ENCODE measurements at places on chromosomes 7 and 10.
A peak's percentile ranks its signal among the peaks of the same experiment; 100 is the strongest.

DNA sequence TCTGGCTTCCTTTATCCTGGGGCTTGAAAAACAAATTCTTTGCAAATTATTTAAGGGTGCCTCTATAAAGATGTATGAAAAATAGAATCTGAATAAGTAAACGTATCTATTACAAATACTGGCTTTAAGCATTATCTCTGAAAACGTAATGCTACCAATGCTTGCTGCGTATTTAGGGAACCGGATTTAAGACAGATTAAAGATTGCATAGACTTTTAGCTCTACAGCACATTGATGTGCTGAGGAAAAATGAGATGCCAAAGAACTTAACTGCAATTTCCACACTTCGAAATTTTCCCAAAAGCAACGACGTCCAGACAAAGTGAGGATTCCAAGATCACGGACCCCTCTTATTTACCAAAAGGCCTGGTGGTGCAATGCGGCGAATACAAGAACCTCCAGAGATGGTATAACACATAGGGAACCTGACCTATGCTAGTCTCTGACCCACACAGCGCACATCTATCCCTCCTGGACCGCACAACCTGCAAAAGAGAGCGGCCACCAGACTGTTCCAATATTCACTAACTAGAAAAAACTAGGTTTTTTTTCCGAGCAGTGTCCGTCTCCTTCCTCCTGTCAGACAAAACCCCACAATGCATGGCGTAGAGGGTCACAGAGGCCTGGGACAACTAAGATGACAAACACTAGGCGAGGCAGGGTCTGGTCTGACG lies 34.3 kb upstream of the PHF14 start:
- peak; percentile 8 for DNase-seq

GRCh38 chr10:78634835-78635234 lies 433.9 kb upstream of the ZMIZ1 start:
- no peak for DNase-seq

GRCh38 chr7:491958-492713 lies 27.5 kb downstream of the PDGFA start:
- DNase-seq: no peak

DNA sequence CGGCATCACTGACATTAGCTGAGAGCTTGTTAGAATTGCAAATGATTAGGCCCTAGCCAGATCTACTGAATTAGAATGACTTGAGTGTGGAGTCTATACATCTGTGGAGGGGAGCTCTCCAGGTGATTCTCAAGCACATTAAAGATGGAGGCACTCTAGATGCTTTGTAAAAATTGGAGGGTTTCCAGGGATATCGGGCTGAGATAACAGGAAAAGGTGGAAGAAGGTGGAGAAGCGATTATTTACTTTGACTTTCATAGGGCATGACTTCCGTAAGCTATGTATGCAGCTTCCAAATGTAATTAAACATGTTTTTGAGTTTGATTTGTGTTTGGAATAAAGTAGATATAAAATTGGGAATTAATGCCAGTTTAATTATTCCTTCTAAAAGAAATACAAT lies 235.0 kb upstream of the PTN start:
- DNase-seq: no peak

GRCh38 chr10:116771101-116771958 lies 29.0 kb upstream of the HSPA12A start:
- no peak for DNase-seq

DNA sequence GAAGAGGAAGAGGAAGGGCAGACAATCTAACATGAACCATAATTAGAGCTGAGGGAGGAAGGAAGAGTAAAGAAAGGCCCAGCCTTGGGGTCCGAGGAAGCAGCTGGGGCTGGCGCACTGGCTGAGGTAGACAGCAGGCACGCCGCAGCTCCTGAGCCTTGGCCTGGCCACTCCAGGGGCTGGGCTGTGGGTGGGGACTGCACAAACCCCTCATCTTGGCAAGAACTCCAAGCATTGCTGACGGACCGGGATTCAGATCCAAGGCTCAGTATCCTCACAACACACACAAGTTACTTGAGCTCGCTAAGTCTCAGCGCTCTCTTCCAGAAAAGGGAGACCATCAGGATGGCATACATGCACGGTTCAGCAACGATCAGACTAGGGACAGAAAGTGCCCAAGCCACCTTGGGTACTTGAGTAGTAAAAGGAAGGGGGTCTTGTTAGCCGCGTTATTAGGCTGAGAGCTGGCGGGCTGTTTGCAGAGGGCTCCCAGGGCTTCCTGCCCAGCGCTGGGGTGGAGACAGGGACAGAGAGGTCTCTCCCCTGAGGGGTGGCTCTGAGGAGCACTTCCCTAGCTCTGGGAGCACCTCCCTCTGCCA lies 4.5 kb downstream of the TNS3 start:
- no peak for DNase-seq

DNA sequence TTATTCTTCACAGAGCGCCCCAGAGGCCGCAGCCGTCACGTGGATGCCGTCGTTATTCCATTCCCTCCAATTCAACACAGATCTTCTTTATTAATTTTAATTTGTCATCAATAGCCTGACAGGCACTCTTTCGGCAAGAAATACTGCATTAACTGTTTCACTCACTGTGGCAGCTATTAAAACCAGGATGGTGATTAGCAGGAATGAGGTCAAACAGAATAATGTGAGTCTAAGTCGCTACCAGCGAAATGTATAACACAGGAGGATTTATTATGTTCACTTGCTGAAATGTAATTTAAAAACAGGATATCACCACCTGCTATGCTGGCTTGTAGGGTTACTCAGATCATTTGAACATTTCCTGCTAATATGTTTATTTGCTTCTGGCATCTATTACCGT lies 74.2 kb upstream of the MGMT start:
- no peak for DNase-seq

- DNase-seq: no peak
These were observed 57.0 kb downstream of the P4HA1 start for GRCh38 chr10:73039635-73040034.

- no peak for DNase-seq
These were observed 59.9 kb downstream of the ALOX5 start for GRCh38 chr10:45433716-45434469.

DNA sequence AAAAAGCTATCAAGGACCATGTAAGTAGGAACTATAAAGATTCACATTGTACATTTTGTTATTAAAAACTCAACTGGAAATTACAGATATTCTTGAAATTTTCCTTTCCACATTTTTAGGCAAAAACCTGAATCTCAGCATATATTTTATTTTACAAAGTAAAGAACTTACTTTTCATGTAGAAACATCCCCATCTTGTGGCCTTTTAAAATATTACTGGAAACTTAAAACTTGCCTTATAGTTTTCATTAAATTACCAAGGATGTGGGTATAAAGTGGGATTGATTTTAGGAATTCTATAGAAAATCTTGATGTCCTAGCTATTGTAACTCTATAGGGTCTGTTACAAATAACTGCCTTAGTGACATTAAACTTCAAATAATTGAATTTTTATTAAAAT lies 10.6 kb downstream of the DBF4 start:
- DNase-seq: peak; percentile 49

GRCh38 chr7:129101746-129102145 lies 42.8 kb upstream of the TSPAN33 start:
- DNase-seq: no peak

GRCh38 chr10:34650156-34650555 lies 164.9 kb downstream of the PARD3 start:
- no peak for DNase-seq

GRCh38 chr7:1427064-1427657 lies 32.1 kb downstream of the MICALL2 start:
- DNase-seq: no peak

DNA sequence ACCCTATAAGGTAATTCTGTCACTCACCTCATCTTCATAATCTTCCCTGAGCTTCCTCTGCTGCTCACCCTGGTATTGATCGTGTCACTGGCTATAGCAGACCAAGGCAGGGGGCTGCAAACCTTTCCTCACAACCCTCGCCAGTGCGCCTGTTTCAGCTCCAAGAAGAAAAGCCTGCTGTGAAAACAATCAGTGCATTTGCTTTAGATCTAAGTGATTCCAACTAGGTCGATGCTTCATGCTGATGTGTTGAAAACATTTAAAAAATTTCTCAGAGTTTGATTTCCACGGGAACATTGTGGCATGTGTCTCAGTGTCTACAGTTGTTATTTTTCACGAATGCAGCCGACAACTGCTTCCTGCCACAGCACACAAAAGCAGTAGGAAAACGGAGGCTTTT lies 27.3 kb downstream of the POU6F2 start:
- no peak for DNase-seq

DNA sequence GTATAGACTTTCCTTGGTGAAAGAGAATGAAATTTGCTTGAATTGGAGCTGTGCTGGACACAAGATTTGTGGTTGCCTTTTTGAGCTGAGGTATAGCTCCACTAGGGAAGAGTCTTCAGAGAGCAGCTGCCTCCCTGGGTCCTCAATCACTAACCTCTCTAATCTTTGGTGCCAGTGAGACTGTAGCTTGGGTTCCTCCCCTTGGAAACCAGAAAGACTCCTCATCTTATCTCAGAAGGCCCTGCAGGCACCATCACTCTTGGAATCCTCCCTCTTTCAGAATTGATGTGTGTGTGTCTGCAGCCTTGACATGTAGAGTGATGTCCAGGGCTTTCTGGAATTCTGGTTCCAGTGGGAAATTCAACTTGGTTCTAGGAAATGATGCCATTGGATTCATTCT lies 426.5 kb downstream of the RPS24 start:
- DNase-seq: no peak

DNA sequence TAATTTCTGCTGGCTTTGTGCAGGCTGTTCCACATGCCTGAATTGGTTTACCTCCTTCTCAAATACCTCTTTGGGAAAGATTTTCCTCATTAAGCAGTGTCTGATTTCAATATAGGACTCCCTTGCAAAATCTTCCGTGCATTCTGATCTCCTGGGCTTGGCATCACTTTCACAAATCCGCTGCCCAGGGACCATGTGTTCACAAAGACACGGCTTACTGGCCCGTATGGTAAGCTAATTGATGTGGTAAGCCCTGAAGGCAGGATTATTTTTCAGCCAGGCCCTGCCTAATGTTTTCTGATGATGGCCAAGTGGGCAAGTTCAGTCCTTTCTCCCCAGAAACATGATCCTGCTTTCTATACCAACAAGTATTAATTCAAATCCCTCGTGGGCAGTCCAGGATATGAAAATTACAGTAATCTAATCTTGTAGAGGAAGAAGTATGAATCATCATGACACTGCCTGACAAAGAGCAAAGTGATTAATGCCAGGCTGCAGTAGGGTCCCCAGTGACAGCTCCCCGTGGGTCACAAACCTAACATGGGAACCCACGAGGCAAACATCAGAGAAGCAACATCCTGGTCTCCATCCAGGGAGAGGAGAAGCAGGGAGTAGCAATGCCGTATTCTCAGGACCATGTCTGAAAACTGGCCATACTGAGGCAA lies 11.6 kb upstream of the SVIL start:
- DNase-seq: no peak

DNA sequence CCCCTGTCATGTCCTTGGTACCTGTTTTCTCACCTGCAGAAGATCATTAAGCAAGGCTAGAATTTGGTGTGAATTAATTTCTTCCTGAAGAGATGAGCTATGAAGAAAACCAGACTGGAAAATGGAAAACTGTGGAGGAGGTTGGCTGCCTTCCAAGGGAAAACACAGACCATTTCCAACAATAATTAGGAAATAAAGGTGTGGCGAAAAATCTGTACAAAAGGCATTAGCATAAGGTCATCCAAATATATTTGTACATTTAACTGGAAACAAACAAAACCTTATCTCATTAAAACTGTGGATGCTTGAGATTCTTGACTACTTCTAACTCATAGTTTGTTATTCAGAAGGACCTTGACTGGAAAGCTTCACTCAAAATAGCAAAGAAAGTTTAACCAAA lies 1.7 kb downstream of the STN1 start:
- no peak for DNase-seq

GRCh38 chr10:97144297-97144696 lies 41.5 kb downstream of the SLIT1 start:
- no peak for DNase-seq

- no peak for DNase-seq
These were observed 58.5 kb downstream of the MICU1 start for GRCh38 chr10:72567421-72567820.

DNA sequence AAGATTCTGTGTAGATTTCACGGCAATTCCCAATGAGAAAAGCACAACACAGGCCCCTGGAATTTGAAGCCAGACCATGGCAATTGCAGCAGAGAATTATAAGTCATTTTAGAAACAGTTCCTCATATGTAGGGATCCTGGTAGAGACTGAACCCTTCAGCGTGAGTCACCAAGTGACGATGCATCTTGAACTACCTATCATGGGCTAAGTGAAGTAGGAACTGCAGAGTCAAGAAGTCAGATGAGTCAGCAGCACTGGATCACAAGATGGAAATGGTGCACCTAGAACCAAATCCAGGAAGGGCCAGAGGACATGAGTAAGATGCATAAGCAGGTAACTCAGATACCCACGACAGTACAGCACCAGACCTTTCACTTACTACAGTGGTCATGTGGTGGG lies 140.0 kb upstream of the TPK1 start:
- no peak for DNase-seq

DNA sequence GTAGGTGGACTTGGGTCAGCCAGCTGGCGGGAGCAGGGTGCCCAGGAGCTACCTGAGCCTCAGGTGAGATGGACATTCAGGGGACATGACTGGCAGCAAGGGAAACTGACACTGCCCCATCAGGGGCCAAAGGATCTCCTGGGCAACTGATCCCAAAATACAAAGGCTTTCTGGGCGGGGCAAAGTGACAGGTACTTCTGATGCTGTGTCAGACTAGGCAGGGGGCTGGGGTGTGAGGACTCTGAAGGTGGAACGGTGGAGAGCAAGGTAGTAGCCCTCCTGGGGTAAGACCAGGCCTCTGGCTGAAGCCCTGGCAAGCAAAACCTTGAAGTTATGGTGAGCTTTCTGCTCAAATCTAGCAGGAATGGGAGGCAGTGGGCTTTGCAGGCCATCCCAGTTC lies 4.4 kb downstream of the OPN4 start:
- DNase-seq: no peak

DNA sequence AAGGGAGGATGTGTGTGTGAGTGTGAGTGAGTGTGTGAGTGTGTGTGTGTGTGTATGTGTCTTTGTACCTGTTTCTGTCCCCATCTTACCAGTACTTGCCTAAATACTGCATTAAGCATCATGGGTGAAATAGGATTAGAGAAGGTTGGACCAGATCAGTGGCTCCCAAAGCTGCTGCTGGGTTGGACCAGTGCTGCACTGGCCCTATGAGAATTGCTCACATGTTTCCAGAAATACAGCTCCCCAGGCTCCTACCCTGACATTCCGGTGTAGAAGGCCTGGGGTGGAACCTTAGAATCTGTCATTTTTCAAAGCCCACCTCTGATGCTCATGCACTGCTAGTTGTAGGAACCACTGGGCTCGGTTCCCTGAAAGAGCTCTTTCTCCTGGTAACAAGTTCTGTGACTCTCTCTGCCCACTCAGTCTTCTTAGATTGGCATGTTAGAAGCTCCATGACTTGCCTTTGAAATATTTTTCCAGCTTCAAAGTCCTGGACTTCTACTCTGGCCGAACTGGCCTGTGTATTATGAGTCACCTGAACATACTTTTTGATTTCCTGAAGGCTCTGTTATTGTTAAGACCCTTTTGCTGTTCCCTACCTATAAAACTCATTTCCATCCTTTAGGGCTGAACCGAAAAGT lies 224.7 kb downstream of the CUX1 start:
- DNase-seq: no peak
